ENCODE measurements at places on chromosomes 13 and 19.

- no peak for DNase-seq
Measured at GRCh38 chr13:101660711-101661110, 208.2 kb downstream of the ITGBL1 start.

GRCh38 chr13:26112843-26113242, 61.0 kb upstream of the SHISA2 start:
- DNase-seq, result no peak

GRCh38 chr13:102045731-102046130, 356.1 kb downstream of the FGF14 start:
- DNase-seq, result no peak

- DNase-seq, result no peak
Measured at GRCh38 chr13:42808341-42808940, 27.1 kb downstream of the FAM216B start.

DNA sequence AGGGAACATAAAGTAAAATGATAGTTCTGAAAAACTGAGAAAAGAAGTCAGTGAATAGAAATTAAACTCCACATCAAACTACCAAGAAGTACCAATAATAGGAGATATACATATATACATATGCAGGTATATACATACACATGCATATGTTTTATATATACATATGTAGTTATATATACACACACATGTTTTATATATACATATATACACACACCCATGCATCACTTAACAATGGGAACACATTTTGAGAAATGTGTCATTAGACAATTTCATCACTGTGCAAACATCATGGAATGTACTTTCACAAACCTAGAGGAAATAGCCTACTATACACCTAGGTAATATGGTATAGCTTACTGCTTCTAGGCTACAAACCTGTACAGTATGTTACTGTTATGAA, 626.8 kb upstream of the PCDH9 start:
- no peak for DNase-seq

DNA sequence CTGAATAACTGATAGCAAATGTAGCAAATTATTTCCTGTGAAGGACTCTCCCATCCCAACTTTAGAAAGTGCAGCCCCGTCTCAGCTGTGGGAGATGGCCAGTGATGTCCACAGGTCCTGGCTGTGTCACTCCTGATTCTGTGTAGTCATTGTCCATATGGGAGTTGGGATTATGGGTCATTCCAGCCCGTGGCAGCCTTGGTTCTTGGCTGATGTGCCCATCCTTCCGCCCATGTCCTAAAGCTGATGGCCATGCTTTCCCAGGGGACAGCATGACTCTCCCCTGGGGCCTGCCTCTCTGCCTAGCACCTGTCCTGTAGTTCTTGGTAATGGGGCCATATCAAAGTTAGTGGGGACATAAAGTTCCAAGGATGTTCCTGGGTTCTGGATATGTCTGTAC, 43.9 kb upstream of the C1QTNF9 start:
- DNase-seq, result no peak

DNA sequence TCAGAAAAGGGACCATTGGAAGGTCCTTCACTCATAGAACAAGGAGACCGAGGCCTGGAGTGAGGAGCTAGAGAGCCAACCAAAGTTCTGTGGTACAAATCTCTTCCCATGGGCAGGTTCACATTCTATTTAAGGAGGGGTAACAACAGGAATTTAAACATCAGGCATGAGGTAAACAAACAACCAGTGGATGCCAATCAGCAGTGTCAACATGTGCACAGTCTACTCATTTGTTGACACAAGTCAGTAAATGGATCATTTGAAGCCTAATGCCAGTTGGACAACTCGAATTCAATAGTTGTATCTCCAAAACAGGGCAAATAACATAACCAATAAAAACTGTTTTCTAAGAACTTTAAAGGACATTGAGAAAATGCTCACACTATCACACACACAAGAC, 6.3 kb upstream of the DOCK9 start:
- DNase-seq, result no peak

DNA sequence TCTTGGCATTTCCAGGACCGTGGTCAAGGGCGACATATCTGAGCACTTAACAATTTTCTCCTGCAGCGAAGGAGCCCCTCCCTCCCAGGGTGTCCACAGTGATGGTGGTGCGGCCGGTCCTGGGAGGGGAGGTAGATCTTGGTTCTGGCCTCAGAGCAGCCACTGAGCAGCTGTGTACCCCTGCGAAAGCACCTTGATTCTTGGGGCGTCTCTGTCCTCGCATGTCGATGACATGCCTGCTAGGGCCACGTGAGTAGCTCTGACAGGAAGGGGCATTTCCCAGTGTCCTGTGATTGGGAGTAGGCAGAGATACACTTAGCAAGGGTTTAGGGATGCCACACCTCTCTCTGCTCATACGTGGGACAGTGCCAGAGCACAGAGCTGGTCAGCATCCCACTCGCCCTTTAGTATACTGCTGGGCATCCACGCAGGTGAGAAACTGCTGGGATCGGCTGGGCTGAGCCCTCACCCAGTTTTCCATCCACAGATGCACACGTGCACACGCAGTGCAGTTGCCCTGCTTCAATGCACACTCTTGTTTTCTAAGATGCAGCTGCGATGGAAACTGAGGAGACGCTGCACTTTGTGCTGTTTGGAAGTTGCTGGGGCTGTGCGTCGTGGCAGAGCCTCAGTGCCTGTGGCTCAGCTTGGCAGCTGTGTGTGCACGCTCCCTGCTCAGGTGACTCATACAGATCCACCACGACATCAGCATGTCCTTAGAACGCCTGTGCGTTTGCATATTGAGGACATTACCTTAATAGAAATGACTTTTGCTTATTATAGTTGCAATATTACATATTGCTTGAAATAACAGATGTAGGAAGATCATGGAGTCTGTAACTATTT, 66.8 kb downstream of the TEX29 start:
- DNase-seq, result no peak
